ENCODE measurements at places on chromosomes 4 and X. TPM values are rescaled to one million over a fixed set of nuclear protein-coding genes. Genes with fewer than 3 reads are reported as not detected.

- no peak for DNase-seq
These were observed 42.4 kb upstream of the NDNF start for GRCh38 chr4:121114756-121115155.

DNA sequence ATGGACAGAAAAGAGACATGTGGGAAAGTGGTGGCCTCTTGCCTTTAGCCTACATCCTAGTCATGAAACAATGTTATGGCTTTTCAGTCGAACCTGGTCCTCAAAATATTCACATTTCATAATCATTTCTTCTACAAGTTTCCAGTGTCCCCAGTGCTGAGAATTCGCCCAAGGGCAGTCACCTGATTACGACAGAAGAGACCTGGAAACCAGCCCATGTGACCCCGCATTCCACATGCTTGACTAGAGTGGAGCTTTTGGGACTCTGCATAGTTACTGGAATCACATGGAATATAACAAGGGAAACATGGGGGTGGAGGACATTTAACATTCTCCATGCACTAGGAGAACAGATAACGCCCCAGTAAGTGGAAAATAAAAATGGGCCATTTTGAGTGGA is 100.1 kb downstream of the PPARGC1A start:
- DNase-seq, result no peak

DNA sequence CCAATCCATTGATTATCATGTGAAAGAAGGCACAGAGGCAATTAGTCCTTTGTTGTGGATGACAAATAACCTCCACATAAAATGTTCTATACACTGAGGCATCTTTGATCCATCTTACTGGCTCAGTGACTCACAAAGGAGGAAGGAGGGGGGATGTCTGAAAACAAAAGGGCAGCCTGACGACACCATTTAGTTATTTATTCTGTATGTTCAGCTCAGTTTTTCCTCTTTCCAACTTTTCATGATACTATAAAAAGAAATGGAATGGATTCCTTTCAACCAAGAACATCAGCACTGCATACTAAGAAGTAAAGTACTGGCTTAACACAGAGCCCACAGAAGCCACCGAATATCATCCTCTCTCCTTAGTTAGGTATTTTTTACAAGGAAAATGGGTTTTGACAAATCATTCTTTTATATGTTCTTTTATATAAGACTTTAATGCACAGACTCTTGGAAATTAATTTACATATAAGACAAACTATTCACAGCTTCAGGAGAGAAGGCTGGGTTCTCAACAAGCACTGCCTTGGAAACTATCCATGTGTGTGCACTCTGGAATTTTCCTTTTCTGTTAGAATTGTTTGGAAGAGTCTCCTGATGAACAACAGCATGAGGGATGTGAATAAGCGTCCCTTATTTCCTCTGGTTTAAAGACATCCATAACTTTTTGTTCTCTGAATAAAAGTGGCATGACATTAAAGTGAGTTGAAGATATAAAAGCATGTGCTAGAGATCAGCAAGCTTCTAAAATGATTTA is 135.6 kb downstream of the TSPAN5 start:
- no peak for DNase-seq

HERC5 gene
- 2.8 TPM for total RNA-seq

GRCh38 chr4:81874661-81875515 is 403.2 kb upstream of the RASGEF1B start:
- no peak for DNase-seq

GRCh38 chrX:130444641-130445336 is 43.0 kb downstream of the RBMX2 start:
- no peak for DNase-seq

- no peak for DNase-seq
These were observed 72.5 kb downstream of the QRFPR start for GRCh38 chr4:121308328-121308663.

DNA sequence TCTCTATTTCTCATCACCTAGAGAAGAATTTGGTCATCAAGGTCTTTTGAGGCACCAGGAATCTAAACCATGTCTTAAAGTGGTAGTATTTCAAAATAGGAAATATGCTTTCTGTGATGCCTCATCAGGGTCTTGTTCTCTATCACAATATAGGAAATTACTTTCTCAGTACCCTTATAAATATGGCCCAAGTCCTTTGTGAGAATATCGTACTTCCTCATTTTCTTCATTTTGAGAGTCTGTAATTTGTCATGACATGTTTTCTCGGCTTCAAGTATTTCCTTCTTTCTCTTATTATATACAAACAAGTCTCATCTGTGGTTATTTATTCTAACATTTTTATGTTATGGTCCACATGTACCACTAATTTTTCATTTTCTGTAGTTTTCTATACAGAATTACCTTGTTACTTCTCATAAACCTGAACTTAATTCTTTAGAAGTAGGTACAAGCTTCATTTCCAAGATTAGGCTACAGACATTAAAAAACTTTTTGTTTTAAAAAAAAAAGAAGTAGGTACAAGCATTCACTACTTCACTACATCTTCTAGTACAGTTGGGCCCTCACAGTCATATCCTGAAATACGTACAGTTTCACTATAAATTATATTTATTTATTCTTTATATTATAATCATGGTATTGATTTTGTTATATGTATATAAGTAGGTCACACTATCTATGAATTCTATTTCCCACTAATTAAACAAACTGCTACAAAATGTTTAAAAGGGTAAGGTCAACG is 54.4 kb downstream of the KLHL13 start:
- DNase-seq, result no peak

DNA sequence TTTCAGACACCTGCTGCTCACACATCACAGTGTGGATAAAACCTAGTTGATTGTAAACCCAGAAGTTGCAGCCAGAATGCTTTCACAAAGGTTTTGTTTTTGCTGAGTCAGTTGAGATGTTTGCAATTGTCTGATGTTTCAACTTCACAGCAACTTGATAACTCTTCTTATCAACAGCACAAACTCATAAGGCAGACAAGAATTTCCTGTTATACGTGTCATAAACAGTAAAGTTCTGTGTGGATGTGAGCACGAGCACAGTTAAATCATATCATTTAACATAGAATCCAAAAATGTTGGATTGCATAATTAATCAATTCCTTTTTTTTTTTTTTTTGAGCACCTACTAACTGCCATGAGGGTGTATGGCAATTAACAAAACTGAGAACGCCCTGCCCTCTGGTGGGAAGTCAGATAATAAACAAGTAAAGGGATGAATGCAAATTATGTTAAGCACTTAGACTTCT is 512.2 kb downstream of the PDHA2 start:
- DNase-seq, result no peak

CYSLTR1 gene
- 0.50 TPM for total RNA-seq

- DNase-seq, result no peak
These were observed 1941.1 kb downstream of the PCDH7 start for GRCh38 chr4:32661229-32661628.

STX18 gene
- total RNA-seq, result 17.1 TPM

- no peak for DNase-seq
These were observed 2.4 kb downstream of the RCHY1 start for GRCh38 chr4:75511841-75512240.

DNA sequence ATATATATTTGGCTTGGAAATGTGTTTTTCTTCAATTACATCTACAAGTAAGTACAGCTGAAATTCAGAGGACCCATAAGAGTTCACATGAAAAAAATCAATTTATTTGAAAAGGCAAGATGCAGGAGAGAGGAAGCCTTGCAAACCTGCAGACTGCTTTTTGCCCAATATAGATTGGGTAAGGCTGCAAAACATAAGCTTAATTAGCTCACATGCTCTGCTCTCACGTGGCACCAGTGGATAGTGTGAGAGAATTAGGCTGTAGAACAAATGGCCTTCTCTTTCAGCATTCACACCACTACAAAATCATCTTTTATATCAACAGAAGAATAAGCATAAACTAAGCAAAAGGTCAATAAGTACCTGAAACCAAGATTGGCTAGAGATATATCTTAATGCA is 26.1 kb downstream of the NUDT6 start:
- no peak for DNase-seq

DNA sequence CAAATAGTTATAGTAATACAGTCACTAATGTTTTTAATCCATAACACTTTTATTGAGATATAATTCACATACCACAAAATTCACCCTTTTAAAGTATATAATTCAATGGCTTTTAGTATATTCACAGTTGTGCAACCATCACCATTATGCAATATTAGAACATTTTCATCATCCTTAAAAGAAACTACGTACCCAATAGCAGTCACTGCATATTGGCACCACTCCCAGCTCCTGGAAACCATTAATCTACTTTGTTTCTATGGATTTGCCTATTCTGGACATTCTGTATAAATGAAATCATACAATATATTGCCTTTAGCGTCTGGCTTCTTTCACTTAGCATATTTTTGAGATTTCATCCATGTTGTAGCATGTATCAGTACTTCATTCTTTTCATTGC is 99.3 kb downstream of the AMMECR1 start:
- DNase-seq, result no peak

- DNase-seq, result no peak
These were observed 121.3 kb downstream of the HS6ST2 start for GRCh38 chrX:132837126-132837525.

DNA sequence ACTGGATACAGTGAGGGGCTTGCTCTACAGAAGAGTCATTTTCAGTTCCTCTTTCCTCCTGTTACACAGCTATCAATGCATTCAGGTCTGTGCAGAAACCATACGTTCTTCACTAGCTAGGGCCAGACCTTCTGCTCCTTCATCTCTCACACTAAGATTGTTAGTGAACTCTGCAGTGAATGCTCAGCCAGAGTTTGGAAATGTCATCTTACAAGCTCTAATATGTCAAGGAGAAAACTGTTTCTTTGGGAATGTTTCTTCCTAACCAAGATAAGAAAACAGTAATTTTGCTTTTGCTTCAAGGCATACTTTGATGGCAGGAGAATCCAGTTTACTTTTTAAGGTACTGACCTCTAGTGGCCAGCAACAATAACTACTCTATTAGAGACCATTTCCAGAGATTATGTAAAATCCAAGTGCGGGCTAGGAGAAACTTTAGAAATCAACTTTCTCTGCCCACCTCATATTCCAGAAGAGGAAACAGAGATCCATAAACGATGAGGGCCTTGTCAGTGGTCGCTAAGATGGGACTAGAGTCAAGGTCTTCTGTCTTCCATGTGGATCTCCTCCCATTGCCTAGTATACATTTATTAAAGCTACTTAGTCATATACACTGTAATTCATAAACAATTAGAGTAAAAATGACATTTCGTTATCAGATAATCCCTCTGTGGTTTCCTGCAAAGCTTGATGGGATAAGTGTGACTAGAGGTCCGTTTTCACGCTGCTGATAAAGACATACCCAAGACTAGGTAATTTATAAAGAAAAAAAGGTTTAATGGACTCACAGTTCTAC is 12.1 kb upstream of the CC2D2A start:
- DNase-seq, result no peak

- DNase-seq, result no peak
These were observed 85.4 kb downstream of the DCHS2 start for GRCh38 chr4:154406018-154406795.

TCEAL5 gene
- total RNA-seq, result not detected

DNA sequence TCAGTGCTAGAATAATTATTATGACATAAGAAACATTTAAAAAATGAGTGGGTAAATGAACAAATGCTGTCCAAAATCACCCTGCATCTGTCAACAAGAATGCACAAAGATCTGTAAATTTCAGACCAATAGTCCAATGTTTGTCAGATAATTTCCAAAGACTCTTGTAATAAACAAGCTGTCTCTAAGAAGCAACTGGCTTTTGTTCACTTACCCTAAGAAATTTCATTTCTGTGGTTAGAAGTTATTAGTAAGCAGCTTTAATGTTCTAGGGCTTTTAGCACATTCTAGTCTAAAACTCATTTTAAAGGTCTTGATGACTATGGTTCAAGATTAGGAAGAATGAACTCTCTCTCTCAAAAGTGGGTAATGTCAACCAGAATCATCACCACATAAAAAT is 560.3 kb upstream of the SMIM31 start:
- no peak for DNase-seq

ITGB1BP2 gene
- 3.3 TPM for total RNA-seq

GRCh38 chr4:6785572-6785925 is 3.0 kb downstream of the KIAA0232 start:
- DNase-seq, result no peak

TMEM35A gene
- 0.08 TPM for total RNA-seq

- DNase-seq, result no peak
These were observed 107.5 kb downstream of the CLNK start for GRCh38 chr4:10577018-10577417.

NDUFA1 gene
- total RNA-seq, result 27.4 TPM

NDST3 gene
- total RNA-seq, result 2.1 TPM

TMEM144 gene
- 2.6 TPM for total RNA-seq

MAOA gene
- total RNA-seq, result 94.2 TPM

GRCh38 chr4:11438647-11439046 is 10.0 kb upstream of the HS3ST1 start:
- DNase-seq, result no peak

GRCh38 chr4:127889903-127890302 is 9.2 kb downstream of the PLK4 start:
- DNase-seq, result no peak

ZDHHC15 gene
- 0.23 TPM for total RNA-seq

SPANXC gene
- total RNA-seq, result not detected

DNA sequence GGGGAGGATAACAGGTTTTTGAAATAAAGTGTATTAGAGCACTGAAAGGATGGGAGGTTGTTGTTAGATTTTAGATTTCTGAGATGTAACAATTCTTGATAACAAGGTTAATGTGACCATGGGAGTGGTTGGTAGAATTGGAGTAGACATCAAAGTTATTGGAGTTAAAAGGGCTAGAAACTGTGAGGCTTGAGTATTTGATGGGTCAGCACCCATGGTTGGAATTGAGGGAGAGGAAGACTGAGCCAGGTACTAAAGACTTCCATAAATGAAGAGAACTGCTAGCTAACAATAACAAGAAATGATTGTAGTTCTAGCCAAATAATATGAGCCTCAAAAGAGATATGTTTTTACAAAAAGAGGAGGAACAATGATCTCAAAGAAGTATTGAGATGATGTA is 98.8 kb downstream of the HEPH start:
- no peak for DNase-seq

- DNase-seq, result no peak
These were observed 7.0 kb downstream of the SMIM14 start for GRCh38 chr4:39631700-39632079.

- DNase-seq, result peak; percentile 58
These were observed 9.0 kb upstream of the SLC26A1 start for GRCh38 chr4:1002131-1002630.

PGM2 gene
- total RNA-seq, result 11.6 TPM

DNA sequence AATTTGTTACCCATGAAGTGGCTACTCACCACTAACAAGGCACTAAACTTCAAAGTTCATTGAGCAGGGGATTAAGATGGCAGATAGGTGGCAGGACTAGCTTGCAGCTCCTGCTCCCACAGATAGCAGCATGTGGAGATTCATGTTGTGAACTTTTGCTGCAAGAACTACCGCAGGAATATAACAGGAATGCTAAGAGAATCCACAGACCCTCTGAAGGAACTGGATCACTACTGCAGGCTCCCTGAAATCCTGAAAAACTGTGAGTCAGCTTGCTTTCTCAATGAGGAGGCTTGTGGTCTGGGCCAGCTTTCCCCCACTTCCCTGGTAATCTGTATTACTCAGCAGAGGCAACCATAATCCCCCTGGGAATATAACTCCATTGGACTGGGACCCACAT is 118.5 kb upstream of the VCX2 start:
- DNase-seq, result no peak
